GM23338 (cell line): ENCODE measurements at places on chromosomes 16 and 17. TPM values are rescaled to one million over a fixed set of nuclear protein-coding genes. Genes with fewer than 3 reads are reported as not detected.

GRCh38 chr16:25027781-25028180 is 12.6 kb upstream of the ARHGAP17 start:
- DNase-seq: no peak

DNA sequence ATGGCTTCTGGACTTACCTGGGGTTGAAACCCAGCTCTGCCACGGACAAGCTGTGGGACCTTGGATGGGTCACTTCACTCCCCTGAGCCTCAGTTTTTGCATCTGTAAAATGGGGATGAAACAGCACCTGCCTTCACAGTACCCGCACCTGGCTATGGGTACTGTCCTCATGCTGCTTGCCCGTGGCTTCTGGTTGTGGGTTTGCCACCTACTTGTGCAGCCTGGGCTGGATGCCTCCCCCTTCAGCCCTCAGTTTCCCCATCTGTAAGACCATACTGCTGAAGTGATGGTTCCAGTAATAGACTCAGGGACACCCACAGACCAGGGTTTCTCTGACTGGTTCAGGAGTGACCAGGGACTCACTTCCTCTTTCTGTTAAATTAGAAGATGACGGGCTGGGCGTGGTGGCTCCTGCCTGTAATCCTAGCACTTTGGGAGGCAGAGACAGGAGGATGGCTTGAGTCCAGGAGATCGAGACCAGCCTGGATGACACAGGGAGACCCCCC is 9.4 kb downstream of the GLIS2 start:
- no peak for DNase-seq

DNA sequence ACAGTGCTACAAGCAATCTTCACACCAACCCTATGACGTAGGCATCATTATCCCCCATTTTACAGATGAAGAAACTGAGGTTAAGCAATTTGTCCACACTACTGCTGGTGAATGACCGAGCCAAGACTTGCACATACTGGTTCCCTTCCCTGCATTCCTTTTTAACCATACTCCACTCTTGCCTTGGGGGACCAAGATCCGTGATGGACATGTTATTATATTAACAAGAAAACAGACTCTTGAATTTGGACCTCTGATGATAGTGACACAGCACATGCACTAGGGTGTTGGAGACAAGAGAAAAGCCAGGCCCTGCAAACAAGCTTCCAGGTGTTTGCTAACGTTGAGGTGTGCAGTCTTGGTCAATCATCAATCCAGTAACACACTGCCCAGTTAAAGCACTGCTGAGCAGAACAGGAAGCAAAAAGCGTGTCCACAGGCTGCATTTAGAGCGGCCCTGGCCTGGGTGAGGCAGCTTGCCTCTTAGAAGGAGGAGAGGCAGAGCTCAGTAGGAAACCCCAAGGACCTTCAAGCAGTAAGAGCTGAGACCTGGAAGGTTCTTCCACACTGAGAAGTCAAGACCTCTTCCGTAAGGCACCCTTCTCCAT is 36.7 kb downstream of the HNF1B start:
- DNase-seq: no peak

DNA sequence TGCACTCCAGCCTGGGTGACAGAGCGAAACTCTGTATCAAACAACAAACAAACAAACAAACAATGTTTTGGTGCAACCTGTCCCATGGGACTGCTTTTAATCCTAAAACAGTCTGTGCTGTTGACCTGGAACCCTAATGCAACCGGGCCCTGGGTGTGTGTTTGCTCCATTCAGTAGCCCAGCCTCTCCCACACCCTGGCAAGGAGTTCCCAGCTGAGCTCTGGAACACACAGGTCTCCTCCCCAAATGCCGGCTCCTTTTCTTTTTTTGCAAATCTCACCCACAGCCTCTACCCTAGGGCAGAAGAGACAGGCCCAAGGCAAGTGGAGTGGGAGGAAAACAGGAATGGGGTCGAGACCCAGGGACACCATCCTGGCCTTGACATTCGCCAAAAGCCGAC is 29.8 kb upstream of the RASD1 start:
- DNase-seq: no peak

- no peak for DNase-seq
These were observed 21.6 kb downstream of the SPNS2 start for GRCh38 chr17:4520060-4520893.

DNA sequence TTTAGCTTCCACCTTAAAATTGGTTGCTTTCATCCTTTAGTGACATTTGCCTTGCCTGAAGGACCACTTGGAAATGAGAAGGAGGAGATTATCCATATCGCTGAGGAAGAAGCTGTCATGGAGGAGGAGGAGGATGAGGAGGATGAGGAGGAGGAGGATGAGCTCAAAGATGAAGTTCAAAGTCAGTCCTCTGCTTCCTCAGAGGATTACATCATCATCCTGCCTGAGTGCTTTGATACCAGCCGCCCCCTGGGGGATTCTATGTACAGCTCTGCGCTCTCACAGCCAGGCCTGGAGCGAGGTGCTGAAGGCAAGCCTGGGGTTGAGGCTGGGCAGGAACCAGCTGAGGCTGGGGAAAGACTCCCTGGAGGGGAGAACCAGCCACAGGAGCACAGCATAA is 11.5 kb upstream of the TMEM106A start:
- peak; percentile 39 for DNase-seq

DNA sequence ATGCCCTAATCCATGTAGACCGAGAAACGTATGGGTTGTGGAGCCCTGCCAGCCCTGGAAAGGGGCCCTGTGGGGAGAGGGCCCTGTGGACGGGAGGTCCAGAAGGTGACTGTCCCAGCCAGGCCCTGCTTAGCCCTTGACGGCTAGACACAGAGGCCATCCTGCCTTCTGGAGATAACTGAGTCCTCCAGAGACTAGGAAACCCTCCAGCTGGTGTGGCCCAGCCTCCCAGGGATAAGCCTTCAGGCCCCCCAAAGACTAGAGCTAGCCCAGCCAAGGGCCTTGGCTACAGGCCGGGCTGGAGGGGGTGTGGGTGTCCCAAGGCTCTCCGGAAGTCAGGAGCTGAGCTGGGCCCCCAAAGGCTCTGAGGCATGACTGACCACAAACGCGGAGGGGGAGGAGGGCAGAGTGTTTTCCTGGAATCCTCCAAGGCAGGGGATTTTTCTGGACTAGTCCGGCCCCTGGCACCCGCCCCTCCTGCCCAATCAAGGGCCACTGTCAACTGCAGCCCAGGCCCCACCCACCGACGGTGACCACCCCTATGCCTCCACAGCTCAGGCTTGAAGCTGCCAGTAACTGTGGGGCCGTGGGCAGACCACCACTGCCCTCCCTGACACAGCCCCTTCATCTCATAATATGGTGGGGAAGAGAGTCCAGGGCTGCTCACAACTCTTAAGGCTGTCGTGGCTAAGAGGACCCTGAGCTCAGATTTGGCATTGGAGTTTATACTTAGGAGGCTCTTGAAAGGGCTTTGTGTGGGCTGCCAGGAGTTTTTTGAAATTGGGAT is 885 bp upstream of the VASN start:
- DNase-seq: no peak

ANKS4B gene
- total RNA-seq: 0.04 and 0.07 TPM in 2 replicates

SPATA22 gene
- total RNA-seq: not detected in 2 replicates

FNDC8 gene
- not detected in 2 replicates for total RNA-seq

CBFA2T3 gene
- total RNA-seq: 0.85 and 1.5 TPM in 2 replicates

- no peak for DNase-seq
These were observed 25.0 kb upstream of the GNG13 start for GRCh38 chr16:825341-826061.

DNA sequence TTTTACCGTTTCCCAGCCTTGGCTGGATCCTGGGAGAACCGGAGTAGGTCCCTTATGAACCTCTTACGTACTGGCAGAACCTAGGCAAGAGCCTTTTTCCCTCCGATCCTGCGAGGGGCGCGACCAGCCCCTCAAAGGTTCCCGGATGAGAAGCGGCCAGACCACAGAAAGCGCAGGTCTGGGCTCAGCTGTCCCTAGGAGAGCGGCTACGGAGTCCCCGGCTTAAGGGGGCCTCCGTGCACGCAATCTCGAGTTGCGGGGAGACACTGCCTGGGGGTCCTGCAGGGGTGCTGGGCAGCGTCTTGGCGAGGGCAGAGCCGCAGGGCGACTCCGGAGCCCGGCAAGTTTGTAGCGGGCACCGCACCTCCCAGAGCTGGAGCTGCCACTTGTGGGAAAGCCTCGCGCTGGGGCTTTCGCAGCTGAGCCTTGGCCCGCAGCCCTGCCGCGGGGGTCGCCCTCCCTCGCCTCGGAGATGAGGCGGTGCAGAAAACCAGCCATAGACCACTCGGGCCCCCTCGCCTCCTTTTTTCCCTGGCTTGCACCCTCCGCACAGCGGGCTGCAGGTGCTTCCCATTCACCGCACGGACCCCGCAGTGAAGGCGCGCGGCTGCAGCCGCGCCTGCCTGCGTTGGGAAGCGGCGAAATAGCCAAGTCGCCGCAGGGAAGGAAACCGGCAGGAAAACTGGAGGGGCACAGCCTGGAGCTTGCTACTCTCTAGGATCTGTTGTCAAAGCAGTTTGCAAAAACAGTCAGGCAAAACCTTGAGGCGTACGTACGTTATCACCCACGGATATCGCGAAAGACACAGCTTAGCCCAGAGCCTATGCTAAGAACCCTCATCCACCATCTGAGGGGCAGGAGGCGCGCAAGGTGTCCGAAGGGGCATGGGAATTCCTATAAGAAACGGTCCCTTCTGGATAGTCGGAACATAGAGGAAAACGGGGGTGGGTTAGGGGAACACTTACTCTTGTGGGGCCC is 834 bp downstream of the CDH8 start:
- DNase-seq: peak; percentile 84

- no peak for DNase-seq
These were observed 56.3 kb upstream of the TRAP1 start for GRCh38 chr16:3773663-3774062.

DNA sequence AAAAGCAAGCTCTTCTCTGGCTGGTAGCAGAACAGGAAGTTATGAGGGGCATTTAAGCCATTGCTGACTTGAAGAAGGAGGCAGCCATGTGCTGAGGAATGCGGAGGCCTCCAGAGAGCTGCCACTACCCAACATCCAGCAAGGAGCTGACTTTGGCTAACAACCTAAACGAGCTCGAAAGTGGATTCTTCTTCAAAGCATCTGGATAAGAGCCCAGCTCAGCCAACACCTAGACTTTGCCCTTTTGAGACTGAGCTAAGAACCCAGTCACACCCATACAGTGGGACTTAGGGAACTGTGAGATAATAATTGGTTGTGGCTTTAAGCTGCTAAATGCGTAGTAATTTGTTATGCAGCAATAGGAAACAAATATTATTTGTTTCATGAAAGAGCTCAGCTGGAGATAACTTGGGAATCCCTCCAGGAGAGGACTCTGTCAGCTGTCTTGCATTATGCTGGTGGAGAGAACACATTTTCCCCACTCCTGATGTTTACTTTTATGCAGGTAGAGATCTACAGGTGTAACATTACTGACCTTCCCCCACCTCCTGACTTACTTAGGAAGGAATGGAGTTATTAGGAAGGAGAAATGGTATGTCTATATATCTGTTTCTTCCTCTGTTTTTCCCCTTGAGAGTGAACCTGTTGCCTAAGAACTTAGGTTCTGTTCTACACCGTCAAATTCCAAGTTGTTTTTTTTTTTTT is 52.7 kb upstream of the ZNF629 start:
- DNase-seq: peak; percentile 24

DNA sequence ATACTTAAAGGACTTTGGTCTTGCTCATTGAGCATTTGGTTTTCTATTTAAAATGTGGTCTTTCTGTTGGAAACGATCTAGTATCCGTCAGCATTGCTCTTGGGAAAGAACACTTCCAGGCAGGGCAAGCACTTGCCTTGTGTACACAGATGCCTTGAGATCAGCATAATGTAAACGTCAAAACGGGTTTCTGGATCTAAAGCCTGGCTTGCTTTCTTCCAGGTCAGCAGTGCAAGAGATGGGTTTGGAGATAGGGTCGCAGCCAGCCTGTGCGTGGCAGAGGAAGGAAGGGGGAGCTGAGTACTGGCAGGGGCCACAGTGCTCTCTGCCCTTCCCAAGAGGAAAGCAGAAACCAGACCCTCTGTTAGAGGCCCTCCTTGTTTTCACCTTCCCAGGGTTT is 175.5 kb downstream of the LGALS9B start:
- no peak for DNase-seq

DNA sequence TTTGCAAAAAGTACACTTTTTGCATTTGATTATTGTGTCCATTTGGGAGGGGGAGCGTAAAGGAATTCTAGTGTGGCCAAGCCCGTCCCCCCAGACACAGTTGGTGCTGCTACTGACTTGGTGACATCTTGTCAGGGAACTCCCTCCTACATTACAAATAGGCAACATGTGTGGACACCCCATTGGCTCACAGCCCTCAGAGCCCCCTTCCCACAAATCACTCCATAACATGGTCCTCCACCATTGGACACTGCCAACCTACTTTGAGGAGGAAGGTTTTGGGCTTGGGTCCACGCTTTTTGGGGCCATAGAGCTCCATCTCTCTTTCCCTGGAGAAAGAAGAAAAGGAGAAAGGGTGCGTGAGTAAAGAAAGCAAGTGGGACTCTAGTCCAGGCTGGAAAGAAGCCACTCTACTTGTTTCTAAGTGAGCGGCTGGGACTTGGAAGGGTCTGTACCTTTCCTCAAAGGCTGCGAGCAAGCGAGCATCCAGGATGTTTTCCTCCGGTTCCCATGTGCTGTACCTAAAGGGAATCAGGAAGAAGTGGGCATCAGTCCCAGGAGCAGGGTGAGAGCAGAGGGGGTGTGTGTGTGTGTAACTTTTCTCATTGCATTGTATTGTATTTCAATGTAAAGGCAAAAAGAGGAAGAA is 958 bp downstream of the CBX8 start:
- no peak for DNase-seq

DNA sequence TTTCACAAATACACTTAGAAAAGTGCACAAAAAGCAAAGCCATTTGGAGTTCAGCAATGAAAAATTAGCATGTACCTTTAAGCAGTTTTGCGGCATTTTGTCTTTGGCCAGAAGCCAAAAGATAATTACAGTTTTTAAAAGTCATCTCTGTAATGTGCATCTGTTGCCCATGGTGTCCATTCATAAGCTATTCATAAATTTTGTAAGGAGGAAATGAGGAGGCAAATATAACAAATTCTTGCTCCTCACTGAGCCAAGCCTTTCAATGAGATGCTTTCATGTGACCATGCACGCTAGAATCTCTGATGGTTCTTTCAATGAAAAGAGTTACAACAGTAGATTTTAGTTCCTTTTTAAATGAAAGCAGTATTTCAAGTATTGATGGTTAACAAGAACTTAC is 247.1 kb upstream of the MON1B start:
- DNase-seq: no peak

DNA sequence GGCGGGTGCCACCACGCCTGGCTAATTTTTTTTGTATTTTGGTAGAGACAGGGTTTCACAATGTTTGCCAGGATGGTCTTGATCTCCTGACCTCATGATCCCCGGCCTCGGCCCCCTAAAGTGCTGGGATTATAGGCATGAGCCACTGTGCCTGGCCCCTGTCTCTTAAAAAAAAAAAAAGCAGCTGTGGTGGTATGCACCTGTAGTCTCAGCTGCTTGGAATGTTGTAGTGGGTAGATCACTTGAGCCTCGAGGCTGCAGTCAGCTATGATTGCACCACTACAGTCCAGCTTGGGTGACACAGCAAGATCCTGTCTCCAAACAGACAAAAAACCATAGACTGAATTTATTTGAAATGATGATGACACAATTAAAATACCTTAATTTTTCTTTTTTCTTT is 24.3 kb downstream of the CDK12 start:
- DNase-seq: no peak
